ENCODE measurements at places on chromosomes 16 and 17.
A peak's percentile ranks its signal among the peaks of the same experiment; 100 is the strongest.

GRCh38 chr16:89612415-89613166 is 851 bp upstream of the DPEP1 start:
- DNase-seq = no peak

- no peak for DNase-seq
Measured at GRCh38 chr16:59634951-59635350, 900.8 kb upstream of the GOT2 start.

- no peak for DNase-seq
Measured at GRCh38 chr17:27453471-27453870, 2.8 kb upstream of the KSR1 start.

DNA sequence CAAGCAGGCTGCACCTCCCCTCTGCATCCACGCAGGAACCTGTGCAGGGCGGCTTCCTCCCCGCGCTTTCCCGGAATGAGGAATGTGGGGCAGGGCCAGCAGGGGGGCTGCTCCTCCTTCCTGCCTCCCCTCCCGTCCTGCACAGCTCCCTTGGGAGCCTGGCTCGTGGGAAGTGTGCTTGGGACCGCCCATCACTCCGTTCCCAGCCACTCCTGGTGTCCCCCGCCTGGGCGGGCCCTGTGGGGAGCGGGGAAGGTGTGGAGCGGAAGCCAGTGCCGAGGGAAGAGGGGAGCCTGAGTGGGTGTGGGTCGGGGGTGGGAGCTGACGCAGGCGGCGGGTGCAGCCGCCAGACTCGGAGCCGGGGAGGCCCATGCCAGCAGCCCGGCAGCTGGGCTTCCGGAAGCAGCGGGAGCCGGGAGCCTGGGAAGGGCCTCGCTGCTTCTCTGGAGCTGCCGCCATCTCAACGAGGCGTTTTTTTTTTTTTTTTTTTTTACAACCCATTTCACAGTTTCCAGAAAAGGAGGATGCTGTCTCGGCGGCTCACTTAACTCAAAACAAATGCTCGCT is 24.1 kb downstream of the BAHCC1 start:
- DNase-seq = peak; percentile 95

GRCh38 chr16:28846933-28847273 is 755 bp upstream of the TUFM start:
- DNase-seq = no peak

DNA sequence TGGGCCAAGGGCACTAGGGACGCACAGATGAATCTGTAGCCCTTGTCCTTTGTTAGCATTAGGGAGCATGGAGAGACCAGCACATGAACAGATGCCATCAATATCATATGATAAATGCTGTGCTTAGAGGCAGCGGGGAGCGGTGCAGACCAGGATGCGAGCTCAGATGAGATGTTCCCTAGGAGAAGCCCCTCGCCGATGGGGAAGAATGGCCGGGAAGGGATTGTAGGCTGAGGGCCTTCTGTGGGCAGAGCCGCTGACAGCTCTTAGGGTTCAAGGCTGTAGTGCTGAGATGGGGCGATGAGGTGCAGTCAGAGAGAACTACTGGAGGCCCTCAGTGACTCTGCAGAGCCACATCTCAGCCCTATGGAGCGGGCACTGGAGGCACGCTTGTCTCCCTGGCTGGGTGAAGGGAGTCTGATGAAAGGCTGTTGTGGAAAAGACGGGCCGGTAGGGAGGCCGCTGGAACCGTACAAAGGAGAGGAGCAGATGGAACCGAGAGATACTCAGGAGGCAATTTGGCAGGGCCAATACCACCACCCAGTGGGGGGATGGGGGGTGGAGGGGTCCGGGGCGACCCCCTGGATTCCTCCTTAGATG is 66.3 kb upstream of the ENDOV start:
- DNase-seq = no peak

DNA sequence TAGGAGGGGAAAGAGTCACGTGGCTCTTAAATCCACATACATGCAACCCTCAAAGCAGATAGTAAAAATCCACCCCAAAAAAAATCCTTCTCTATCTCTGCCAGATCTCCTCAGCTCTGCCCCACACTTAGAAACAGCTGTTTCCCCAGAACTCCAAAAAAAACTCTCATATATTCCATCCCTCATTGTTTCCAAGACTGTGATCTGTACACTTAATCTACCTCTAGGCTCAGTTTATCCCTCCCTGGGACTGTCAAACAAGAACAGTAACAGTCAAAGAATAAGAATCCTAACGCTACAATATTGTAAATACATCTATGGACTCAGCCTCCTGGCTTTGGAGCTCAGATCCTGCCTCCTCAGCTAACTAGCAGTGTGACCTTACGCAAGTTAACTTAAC is 11.6 kb downstream of the CUEDC1 start:
- no peak for DNase-seq

DNA sequence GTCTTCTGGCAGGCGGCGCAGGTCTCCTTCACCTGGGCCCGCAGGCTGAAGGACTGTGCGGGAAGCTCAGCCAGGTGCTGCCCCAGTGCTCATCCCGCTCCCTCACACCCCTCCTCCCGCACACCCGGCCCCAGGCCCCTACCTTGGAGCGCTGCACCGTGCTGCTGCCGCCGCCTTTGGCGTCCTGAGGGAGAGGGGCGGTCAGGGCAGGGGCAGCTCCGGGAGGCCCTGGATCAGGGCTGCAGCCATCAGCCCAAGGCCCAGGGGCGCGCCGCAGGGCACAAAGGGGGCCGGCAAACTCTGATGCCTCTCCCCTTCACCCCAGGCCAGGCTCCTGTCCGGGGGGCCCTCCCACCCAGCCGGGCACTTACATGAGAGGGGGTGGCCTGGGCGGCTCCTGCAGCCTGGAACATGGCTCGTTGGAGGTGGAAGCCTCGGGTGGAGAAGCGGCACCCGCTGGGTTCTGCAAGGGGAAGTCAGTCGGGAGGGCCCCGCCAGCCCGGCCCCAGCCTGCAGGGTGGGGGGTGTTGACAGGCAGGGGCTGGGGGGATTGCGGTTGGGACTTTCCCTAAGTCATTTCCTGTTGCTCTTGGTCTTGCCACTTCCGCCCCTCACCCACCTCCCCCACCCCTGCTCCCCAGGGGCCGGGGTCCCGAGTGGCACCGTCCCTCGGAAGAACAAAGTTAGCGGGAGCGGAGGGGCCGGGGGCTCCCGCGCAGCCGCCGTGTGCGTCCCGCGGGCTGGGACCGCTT is 863 bp downstream of the LIMD2 start:
- DNase-seq = no peak

- DNase-seq = peak; percentile 67
Measured at GRCh38 chr16:89924297-89924924, 1.3 kb downstream of the TUBB3 start.

DNA sequence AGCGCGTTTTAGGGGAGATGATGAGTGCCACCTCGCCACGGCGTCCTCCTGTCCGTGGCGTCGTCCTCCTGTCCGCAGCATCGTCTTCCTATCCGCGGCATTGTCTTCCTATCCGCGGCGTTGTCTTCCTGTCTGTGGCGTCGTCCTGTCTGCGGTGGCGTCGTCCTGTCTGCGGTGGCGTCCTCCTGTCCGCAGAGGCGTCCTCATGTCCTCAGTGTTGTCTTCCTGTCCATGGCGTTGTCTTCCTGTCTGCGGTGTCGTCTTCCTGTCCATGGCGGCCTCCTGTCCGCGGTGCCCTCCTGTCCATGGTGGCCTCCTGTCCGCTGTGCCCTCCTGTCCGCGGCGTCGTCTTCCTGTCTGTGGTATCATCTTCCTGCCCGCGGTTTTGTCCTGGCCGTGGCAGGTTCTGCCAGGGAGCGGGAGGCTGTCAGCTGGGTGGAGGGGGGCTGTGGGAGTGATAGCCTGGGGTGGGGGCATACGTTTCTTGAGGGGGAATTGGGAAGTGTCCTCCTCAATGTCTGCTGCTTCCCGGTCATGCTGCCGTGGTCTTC is 30.9 kb downstream of the TBCD start:
- no peak for DNase-seq

DNA sequence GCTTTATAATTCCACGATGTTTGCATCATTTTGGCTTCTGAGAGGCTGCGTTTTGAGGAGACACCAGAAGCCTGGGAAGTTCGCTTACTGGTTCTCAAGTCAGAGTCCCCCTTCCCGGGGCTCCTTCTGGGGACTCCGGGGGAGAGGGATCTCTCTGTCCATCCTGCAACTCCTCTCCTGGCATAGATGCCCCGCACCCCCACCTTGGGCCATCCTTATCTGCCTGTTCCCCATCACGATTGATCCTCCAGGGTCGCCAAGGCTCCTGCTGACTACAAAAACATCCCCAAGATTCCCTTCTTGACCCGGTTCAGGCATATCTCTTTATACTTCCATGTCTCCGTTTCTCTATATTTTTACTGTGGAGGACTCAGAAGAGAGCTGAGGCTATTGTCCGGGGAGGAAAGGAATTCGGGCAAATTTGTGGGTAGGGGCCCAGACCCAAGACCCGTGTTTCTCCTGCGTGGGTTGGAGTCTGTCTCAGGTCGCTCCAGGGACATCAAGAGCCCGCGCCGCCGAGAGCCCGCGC is 18.4 kb upstream of the HOXB13 start:
- DNase-seq = peak; percentile 38

DNA sequence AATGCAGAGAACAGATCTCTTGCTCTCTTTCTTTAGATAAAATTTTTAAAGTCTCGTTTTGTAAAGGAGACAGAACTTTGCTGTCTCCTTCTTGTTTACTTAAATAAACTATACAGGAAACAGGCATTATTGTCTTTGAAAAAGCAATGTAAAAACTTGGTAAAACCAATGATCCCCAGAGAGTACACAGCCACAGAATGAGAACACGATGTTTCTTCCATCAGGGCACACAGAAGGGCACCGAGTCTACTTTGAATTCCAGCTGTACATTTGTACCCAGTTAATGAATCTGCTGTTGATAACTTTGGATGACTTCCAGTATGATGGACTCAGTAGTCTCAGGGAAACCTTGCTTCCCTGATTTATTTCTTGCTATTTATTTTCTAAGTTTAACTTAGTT is 8.1 kb upstream of the TMEM100 start:
- DNase-seq = no peak

- DNase-seq = no peak
Measured at GRCh38 chr16:29920288-29921033, 5.6 kb downstream of the KCTD13 start.

DNA sequence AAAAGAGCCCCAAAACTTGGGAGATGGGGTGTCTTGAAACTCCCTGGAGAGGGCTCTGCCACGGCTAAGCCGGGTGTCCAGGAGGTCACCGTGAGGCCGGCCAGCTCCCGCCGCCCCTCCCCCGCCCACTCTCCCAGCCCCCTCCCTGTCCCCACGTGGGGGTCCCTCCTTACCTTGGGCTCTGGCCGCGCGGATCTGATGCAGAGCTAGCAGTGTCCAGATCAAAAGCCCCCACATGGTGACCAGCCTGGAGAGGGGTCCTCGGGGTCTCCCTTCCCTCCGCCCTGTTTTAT is 447 bp downstream of the SDK2 start:
- peak; percentile 51 for DNase-seq

- DNase-seq = no peak
Measured at GRCh38 chr17:68228817-68229570, 18.8 kb upstream of the AMZ2 start.

DNA sequence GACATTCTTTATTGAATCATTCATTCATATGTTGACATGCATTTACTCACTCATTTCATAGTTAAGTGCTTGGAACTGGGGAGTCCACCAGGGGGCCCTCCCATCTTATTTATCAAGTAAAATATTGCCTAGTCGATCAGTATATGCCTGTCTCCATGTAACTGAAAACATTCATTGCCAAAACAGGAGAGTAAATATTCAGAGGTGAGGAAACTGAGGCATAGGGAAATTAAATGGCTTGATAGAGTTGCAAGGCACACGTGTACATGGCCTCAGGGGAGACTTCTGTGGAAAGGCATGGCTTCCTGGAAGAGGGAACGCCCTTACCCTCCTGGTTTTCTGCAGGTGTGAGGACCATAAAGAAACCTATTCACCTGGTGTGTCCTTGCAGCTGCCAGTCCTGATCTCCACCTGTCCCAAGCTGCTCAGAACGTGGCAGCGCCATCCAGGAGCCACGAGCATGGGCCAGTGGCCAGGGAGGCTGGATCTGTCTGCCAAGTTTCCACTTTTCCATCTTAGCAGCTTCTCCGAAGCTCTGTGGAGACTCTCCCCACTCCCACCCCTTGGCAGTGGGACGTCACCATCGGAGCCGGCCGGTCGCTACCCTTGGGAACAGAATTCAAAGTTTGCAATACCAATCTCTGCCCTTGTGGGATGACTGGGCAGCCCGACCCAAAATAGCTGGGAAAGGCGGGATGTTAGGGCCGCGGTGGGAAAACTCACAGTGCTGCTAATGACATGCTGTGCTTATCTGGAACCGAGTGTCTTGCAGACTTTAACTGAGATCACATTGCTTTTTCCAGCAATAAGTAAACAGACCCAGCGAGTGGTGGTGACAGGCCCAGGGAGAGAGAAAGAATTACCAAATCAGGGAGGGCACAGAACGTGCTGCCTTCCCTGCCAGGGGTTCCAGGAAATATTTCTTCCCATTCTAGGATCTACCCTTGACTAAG is 4.1 kb upstream of the C1QTNF1 start:
- DNase-seq = peak; percentile 81

DNA sequence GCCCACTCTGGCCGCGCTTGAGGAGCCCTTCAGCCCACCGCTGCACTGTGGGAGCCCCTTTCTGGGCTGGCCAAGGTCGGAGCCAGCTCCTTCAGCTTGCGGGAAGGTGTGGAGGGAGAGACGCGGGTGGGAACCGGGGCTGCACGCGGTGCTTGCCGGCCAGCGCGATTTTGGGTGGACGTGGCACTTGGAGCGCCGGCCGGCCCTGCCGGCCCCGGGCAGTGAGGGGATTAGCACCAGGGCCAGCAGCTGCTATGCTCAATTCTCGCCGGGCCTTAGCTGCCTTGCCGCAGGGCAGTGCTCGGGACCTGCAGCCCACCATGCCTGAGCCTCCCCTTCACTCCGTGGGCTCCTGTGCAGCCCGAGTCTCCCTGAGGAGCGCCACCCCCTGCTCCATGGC is 9.9 kb upstream of the ATP1B2 start:
- no peak for DNase-seq

DNA sequence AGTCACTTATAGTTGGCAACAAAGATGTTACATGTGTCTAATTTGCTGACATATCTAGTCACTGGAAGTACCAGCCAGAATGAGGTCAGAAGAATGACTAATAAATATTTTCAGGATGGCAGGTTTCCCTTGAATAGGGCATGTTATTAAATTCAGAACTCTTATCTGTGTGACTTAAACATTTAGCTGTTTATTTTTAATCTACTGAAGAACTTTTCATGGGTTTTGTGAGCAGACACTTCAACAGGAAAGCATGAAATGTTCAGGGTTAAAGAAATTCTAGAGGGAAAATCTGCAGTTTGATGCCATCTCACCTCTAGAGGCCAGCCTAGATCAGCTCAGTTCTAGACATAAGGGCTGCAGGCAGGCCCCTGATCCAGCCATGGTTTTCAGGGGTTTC is 13.2 kb downstream of the JPT2 start:
- DNase-seq = no peak

DNA sequence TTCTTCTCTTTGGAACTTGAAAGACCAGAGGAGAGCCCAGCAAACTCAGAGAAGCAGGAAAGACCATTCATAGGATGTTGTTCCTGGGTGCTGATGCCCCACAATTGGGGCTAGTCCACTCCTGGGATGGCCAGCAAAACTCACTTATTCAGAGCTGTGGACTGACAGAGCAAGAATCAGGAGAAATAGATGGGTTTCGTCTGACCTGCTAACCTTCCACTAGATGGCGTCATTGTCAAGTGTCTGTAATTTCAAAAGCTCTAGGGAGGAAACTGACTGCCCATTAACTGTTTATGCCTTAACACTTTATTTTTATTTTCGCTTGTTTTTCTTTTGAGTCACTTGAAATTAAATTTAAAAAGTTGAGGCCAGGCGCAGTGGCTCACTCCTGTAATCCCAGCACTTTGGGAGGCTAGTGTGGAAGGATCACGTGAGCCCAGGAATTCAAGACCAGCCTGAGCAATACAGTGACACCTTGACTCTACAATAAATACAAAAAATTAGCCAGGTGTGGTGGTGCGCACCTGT is 28.7 kb upstream of the MILR1 start:
- peak; percentile 76 for DNase-seq

All from SK-N-SH (cell line).